Activated naive CD4-positive, alpha-beta T cell treated with Interleukin-2 at 50 U/mL for 16 hours (primary cell): ENCODE measurements at places on chromosomes 3 and 15.

- DNase-seq, result no peak
Measured at GRCh38 chr3:184676927-184677326, 34.9 kb downstream of the MAGEF1 start.

- DNase-seq, result no peak
Measured at GRCh38 chr3:10423171-10423882, 82.1 kb downstream of the ATP2B2 start.

- no peak for DNase-seq
Measured at GRCh38 chr15:81101894-81102815, 31.9 kb upstream of the CFAP161 start.

- no peak for DNase-seq
Measured at GRCh38 chr3:64265646-64266045, 40.4 kb upstream of the PRICKLE2 start.

DNA sequence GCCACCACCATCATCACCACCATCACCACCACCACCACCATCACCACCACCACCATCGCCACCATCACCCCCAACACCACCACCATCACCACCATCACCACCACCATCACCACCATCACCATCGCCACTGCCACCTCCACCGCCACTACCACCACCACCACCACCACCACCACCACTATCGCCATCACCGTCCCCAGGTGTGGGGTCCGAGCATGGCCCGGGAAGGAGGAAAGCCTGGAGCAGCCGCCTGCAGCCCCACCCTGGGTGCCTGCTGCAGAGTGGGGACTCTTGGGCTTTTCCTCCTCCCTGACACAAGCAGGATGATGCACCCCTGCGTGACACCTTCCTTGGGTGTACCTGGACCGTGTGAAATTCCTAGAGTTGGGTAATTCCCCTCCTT, 43.9 kb downstream of the MUC4 start:
- no peak for DNase-seq

GRCh38 chr3:122533931-122534334, 19.2 kb upstream of the KPNA1 start:
- peak; percentile 42 for DNase-seq

DNA sequence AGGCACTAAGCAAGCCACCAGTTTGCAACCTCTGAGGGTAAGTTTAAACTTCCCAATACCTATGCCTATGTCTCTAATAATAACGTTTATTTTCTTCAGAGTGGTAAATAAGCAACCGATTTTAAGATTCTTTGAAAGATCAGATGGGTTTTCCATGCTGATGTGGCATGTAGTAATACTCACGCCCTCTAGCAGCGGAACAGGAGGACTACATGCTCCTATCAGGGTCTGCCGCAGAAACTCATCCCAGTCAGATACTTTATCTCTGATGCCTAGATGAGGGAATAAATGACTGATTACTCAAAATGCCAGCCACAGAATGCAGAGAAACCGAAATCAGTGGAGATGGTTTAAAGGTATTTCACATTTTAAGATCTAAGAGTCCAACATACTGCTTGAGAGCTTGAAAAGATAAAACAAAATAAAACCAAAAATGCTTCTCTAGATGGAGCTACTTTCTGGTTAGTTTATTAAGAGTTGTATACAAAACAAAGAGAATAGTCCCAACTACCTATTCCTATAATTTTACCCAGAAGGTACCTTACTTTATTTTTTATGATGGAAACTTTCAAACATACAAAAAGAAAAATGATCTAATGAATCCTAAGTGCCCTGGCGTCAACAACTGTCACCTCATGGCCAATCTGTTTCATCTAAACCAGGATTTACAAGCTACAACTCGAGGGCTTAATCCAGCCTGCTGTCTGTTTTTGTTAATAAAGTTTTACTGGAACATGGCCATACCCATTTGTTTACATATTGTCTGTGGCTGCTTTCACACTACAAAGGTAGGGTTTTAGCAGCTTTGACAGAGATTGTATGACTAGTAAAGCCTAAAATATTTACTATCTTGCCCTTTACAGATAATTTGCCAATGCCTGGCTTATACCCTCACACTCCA, 37.5 kb upstream of the STIMATE start:
- peak; percentile 61 for DNase-seq

DNA sequence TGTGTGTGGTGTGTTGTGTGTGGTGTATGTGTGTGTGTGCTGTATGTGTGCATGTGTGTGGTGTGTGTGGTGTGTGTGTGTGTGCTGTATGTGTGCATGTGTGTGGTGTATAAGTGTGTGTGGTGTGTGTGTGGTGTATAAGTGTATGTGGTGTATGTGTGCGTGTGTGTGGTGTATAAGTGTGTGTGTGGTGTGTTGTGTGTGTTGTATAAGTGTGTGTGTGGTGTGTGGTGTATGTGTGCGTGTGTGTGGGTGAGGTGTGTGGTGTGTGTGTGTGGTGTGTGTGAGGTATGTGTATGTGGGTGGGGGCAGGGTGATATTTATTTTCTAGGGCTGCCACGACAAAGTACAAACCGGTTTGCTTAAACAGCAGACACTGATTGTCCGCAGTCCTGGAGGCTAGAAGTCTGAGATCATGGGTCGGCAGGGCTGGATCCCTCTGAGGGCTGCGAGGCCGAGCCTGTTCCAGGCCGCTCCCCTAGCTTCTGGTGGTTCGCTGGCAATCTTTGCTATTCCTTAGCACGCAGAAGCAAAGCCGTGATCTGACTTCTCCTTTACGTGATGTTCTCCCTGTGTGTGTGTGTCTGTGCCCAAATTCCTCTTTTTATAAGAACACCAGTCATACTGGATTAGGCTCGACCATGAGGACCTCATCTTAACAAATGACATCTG, 160.2 kb downstream of the XXYLT1 start:
- DNase-seq, result no peak

DNA sequence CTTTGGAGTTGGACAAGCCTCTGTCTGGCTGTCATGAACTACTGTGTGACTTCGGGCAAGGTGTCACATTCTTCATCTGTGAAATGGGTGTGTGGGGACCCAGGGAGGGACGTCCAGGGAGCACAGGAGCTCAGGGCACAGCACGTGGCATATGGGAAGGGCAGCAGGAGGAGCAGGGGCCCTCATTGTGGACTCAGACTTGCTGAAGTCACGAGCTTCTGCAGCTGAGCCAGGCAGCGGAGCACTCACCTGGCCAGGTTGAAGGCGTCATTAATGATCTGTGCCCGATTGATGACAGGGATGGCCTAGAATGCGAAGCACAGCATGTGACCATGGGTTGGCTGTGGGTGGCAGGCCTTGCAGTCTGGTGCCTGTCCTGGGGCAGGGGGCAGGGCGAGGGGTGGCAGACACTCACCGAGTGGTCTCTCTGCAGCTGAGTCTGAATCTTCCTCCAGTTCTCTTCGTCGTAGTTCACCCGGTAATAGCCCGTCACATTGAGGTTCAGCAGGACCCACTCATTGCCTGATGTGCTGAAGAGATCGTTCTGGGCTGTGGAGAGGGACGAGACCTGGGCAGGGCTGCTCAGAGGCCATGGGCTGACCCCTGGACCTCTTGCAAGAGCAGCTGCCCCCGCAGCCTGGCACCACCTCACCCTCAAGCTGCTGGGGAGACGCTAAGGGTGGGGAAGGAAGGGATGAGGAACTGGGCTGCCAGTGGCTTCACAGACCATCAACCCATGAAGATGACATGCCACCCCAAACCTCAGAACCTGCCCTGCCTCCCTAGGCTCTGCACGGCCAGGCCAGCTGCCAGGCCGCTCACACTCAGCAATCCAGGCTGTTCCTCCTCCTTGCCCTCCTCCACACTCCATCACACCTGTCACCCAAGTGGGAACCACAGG, 15.4 kb downstream of the ANPEP start:
- DNase-seq, result no peak

GRCh38 chr3:45446706-45447105, 58.3 kb downstream of the LARS2 start:
- DNase-seq, result no peak
